Stimulated activated CD8-positive, alpha-beta memory T cell treated with anti-CD3 and anti-CD28 coated beads, Interleukin-12 subunit alpha, Interleukin-12 subunit beta, amount 100 ng/mL, for 4 hours (primary cell): ENCODE measurements at places on chromosomes 12 and 14.

DNA sequence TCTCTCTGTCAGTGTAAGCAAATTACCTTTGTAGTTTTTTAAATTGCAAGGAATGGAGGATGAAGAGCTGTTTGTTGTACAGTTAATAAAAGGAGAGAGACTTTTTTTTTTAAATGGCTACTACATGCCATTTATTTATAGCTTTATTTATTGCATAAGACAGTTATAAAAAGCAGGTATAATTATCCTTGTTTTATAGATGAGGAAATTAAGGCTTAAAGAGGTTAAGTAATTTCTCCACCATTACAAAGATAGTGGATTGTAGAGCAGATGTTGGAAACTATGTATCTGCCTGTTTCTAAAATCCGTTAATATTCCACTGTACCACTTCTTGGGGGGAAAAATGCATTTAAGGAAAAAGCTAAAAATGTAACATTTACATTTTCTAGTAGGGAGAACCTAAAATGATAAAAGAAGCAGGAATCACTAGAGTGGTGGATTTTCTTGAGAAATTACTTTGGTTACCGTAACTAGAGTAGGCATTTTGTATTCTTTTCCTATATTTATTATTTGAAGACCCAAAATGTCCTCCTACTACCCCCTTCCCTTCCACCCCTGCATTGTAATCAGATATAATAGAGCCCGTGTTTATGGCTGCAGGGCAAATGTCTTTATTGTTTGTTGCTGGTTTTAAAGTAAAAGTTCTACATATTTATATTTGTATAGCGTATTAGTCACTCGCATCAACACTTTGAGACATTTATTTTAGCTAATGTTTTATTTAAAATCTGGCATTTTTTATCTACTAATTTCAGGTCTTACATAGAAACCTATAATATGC lies 2.3 kb downstream of the SNAPC1 start:
- no peak for DNase-seq

- no peak for DNase-seq
Observed at GRCh38 chr12:95168746-95169145, 48.5 kb downstream of the FGD6 start.

DNA sequence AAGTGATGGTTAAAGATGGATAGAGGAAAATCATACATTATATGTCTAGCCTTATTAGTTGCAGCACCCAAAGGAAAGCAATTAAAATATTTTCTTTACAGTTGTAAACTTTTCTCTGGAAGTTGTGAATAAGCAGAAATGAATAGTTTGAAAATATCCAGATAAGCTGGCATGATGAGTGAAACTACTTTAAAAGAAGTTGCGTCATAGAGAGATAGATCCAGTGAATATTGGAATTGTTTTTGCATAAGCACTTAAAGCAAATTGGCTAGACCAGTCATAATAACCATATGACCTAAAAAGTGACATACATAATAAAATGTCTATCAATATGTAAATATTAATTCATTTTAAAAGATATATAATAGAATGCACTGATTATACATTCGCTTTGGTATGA lies 132.1 kb downstream of the SOX5 start:
- DNase-seq, result no peak

DNA sequence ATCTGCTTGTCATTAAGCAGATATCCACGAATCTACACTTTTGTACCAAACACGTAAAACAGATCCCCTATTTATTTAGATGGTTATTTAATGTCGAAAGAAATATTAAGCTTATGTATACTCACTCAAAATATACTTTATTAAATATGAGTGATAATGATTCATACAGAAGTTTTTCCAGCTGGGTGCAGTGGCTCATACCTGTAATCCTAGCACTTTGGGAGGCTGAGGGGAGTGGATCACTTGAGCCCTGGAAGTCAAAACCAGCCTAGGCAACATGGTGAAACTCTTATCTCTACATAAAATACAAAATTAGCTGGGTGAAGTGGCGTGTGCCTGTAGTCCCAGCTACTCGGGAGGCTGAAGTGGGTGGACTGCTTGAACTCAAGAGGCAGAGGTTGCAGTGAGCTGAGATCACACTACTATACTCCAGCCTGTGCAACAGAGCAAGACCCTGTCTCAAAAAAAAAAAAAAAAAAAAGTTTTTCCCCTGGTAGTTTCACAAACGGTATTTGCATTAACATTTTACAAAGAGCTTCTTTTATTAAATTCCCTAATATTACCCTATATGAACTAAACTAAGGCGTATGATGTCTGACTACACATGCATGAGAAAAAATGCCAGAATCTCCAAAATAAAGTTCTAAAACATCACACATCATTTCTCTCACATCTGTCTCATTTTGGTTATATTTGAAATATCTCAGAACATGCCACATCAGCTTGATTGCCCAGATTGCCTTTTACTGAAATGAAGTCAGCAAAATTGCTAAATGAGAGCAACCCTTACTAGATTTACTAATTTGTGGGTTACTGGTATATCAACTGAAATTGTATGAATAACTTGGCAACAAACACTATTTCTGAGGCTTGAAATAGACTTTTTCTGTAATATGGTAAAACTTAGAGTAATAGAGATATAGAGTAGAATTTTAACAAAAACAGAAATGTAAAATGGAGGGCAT lies 74.9 kb downstream of the PAWR start:
- no peak for DNase-seq

- DNase-seq, result no peak
Observed at GRCh38 chr12:124940143-124940392, 25.6 kb upstream of the UBC start.

DNA sequence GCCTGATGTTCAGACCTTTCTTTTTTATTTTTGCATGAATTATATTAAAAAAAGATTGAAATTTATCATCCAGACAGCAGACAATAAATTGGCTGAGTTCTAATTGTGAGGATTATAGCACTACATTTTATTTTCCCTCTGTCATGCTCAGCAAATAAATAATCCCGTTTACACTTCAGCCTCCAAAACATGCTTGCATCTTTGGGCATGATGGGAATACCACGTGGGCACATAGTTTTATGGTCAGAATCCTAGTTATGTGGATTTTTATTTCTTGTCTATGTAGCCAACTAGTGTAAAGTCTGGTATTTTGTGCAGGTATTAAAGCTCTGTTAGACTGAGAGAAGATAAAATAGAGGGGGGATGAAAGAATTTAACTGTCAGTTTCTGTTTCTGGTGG lies 276.9 kb upstream of the E2F7 start:
- DNase-seq, result no peak

- no peak for DNase-seq
Observed at GRCh38 chr12:40208707-40209446, 15.9 kb upstream of the LRRK2 start.

- DNase-seq, result no peak
Observed at GRCh38 chr12:113164014-113164413, 14.5 kb downstream of the CFAP73 start.

DNA sequence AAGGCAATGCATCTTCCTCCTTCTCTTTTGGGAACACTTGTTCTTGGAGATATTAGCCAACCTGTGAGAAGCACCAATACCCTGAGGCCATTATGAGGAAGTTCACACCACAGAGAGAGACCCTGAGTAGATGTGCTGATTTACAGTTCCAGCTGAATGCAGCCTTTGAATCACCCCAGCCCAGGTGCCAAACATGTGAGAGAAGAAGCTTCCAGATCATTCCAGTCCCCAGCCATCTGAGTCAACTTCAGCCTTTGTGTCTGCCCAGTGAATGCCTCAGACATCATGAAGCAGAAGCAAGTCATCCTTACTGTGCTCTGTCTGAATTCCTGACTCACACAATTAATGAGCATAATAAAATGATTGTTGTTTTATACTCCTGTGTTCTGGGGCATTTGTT lies 25.1 kb downstream of the C12orf42 start:
- DNase-seq, result no peak

- no peak for DNase-seq
Observed at GRCh38 chr14:91380610-91381371, 36.8 kb downstream of the CCDC88C start.

GRCh38 chr12:95055057-95055456 lies 18.4 kb downstream of the NR2C1 start:
- no peak for DNase-seq

DNA sequence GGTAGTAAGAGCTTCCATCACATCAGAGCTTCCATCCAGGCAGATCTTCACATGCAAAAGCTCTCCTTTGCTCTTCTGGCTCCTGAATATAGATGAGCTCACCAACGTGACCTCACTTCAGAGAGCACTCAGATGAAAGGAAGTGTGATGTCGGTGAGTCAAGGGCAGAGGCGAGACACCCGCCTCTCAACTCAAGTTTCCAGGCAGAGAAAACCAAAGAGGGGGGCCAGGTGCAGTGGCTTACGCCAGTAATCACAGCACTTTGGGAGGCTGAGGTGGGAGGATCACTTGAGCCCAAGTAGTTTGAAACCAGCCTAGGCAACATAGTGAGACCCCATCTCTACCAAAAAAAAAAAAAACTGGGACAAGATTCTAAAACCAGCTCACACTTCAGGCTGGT lies 126.9 kb downstream of the DUSP6 start:
- peak; percentile 60 for DNase-seq

- DNase-seq, result no peak
Observed at GRCh38 chr12:50166799-50167048, 445 bp downstream of the CERS5 start.

- no peak for DNase-seq
Observed at GRCh38 chr14:99852578-99852977, 59.4 kb downstream of the EML1 start.

GRCh38 chr14:88078525-88078924 lies 73.6 kb downstream of the GPR65 start:
- no peak for DNase-seq

DNA sequence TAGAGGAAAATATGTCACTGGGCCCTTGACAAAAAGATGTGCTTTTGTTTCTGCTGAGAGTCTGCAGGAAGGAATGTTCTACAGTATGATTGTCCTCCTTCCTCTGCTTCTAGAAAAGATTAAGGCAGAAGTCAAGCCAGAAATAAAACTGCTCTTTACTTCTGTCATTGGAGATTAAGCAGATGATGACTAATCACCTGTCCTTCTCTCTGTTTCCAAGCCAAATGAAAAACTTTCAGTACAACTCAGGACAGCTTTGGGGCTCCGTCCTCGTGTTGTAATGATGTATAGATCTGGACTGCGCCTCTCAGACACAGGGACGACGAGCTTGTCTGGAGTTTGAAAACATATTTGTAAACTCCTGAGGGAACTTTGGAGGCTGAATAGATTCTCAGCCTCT lies 159.3 kb downstream of the DYRK2 start:
- no peak for DNase-seq

DNA sequence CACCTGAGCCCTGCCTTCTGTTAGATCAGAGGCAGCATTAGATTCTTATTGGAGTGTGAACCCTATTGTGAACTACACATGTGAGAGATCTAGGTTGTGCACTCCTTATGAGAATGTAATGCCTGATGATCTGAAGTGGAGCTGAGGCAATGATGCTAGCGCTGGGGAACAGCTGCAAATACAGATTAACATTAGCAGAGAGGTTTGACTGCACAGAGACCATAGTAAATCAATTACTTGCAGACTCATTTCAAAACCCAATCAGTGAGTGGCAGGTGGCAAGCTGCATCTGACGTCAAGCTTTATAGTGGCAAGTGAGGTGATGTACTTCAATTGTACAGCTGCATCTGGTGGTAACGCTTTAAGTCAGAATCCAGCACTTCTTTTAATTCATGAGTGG lies 141.6 kb downstream of the GPHN start:
- no peak for DNase-seq

DNA sequence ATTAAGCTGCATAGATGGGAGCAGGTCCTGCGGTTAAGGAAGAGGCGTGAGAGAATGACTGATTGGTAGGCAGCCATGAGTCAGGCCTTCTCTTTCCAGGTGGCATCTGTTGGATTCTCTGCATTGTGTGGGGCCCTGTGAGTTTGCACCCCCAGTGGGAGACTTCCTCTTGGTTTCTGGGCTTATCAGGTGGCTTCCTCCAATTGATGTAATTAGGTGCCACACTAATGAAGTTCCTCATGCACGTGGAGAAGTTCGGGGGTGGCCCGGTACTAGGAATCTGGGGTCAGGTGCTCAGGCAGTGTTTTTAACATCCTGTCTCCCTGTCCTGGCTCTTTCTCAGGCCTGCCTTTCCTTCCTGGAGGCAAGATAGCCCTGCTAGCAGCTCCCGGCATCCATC lies 765.1 kb upstream of the TMEM132C start:
- DNase-seq, result no peak
